Astrocyte of the spinal cord (primary cell): ENCODE measurements at places on chromosomes 4 and X.

DNA sequence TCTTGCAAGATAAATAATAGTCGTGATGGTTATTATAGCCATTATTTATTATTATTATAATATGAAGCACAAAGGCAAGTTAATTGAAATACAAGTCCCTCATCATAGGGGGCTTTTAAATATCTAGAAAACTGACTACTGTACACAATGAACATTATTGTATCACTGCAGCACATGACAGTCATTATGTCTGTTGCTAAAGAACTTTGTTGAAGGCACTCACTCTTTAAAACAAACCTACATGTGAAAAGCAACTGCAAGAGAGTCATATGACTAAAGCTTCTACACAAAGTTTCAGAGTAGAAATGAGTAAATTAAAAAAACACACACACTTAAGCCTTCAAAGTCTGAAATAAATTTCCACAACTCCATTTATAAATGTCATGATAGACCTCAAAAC, 23.3 kb upstream of the DCAF12L1 start:
- DNase-seq = no peak

DNA sequence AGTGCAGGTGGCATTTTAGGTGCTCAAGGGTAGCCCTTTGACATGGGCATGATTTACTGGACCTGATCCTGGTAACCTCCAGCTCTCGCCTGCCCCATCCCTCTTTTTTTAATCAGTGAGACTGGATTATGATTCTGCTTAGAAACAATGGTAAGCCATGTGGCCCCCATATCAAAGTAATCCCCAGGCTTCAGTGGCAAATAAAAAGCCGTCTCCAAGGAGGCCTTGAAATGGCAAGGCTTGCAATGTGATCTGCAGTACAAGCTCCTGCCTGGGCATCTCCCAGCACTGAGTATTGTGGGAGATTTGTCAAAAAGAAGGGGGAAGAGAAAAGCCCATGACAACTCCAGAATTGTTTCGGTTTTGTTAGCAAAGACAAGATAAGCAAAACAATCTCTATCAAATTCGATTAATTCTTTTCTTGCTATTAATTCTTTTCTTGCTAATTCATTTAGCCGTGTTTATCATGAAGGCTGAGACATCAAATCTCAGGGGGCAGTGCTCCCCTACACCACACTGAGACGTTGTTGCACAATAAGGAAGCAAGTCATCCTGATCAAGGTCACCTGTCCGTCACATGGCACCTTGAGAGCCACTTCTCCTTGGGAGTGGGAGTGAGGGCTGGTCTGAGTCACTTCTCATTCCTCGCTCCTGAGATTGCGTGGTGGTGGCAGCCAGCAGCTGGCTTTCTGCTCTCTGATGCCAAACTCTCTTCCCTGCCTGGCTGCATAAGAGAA, 312.7 kb upstream of the GATB start:
- DNase-seq = peak; percentile 7

DNA sequence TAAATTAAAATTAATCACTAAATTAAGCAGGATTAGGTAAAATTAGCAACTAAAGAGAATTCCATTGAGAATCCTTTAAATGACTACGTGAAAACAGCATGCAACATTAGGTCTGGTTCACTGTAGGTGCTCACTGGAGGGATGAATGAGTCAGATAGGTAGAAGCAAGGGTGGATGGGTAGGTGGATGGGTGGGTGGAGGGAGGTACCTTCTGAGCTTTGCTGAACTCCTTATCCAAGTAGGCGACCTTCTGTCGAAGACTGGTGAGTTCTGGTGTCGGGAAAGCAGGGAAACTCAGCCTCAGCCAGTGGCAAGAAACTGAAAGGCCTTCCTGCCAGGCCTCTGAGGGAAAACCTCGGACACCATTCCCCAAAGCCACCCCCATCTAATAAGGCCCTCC, 3.0 kb downstream of the GRIPAP1 start:
- DNase-seq = no peak

GRCh38 chrX:16852617-16853179, 17.5 kb downstream of the RBBP7 start:
- DNase-seq = no peak

DNA sequence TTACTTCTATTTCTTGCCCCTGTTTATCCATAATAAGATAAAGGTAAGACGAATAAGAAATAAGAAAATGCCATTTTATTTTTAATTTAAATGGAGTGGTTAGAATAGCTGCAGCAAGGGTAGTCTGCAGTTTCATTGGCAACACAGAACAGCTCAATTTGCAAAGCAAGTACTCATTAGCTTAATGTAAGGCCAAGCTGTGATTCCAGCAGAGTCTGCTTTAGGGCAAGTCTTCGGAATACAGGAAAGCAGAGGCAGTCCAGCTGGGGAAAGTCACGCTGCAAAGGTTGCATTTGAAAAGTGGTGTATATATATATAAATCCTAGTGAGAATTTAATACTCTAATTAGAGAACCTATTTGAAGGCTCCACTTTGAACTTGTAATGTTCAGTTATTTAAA, 59.0 kb downstream of the ANXA10 start:
- DNase-seq = no peak
